ENCODE measurements at places on chromosomes 7 and 10. TPM values are rescaled to one million over a fixed set of nuclear protein-coding genes. Genes with fewer than 3 reads are reported as not detected.

The FKBP9 gene
- total RNA-seq, result 328 TPM

- DNase-seq, result no peak
Observed at GRCh38 chr7:44473295-44473694, 17.2 kb downstream of the NUDCD3 start.

The LIPJ gene
- total RNA-seq, result not detected

GRCh38 chr7:156437021-156437614 is 203.5 kb upstream of the RNF32 start:
- DNase-seq, result no peak

The TRIM50 gene
- 0.21 TPM for total RNA-seq

DNA sequence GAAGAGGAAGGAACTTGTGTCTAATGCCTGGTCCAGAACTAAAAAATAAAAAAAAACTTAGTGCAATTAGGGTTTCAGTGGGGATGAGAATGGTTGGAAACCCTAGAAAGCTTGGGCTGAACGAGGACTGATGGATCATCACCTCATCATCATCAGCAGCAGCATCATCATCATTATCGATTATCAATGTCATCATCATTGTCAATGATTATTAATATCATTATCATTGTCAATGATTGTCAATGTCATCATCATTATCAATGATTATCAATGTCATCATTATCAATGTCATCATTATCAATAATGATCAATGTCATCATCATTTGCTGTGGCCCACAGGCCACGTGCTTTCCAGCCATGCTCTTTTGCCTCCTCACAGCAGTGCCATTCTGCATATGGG is 952.0 kb upstream of the ZNF722 start:
- DNase-seq, result no peak

DNA sequence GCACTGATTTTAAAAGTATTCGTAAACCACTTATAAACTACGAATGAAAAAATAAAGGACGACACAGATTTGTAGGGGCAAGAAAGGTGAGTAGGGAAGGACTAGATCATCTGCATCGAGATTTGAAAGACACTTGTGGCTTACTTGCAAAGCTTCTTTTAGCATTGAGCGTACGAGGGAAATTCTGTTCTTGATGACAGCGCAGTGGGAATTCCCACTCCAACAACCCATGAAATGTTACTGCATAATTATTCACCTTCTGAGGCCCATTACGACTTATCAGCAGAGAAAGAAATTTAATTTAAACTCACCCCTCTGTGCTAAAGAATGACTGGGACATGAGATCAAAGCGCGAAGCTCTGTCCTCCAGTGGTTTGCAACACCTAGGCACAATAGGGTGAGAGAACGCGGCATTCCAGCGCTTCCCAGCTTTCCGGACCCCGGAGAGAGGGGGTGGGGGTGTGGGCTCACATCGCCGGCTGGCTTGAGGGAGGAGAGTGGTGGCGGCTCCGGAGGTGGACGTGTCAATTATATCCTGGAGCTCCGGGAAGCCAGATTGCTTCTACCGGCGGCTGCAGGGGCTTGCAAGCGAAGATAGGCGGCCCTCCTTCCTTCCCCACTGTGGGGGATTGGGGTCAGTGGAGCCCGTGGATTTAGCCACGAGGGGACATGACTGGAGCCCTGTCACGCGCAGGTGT is 10.3 kb downstream of the SP8 start:
- no peak for DNase-seq

The DPYSL4 gene
- total RNA-seq, result 1.5 TPM

DNA sequence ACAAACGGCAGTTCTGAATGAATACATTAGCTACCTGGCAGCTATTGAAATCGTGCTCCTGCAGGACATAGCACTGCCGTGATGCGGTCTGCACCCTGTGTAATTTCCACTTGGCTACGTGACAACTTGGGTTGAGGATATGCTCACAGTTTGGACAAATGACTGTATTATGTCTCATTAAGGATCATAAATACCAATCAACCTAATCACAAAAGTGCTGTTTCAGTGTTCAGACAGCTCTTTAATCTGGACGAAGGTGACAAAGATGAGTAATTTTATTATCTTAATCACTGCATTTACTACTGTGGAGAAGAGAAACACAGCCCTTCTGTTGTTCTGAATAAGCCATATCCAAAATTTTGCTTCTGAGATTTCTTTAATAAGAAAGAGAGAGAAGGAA is 210.8 kb upstream of the PFKP start:
- DNase-seq, result no peak

- DNase-seq, result no peak
Observed at GRCh38 chr7:96527133-96527827, 182.4 kb downstream of the SEM1 start.

DNA sequence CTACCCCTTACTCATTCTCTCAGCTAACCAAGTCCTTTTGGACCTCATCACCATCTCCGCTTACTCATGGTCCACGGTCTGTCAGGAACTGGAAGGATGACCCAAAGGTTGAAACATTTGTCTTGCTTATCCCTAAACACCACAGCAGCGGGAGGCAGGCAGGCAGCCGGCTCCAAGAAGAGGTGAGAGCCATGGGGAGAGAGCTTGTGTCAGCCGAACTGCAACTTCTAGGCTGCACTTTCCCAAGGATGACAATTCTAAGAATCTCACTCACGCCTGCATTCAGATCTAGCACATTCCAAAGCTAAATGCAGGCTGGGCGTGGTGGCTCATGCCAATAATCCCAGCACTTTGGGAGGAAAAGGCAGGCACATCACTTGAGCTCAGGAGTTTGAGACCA is 86.0 kb downstream of the SPDYE5 start:
- no peak for DNase-seq

GRCh38 chr10:97763411-97763810 is 8.4 kb downstream of the SFRP5 start:
- DNase-seq, result no peak

DNA sequence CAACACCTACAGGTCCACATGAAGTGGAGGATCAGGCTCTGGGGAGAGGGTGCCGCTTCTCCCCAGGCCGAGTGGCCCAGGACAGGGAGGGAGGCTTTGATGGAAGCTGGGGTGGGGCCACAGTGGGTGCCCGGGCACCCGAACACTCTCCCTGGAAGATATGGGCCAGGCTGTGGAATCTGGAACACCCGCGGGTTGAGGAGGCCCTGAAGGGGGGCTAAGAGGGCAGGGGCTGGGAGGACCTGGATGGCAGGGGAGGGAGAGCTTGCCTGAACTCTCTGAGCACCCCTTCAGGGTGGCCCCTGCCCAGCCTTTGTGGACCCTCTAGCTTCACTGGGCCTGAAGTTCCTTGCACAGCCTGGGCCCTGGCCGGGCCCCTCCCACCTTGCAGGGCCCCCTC is 4.5 kb upstream of the NKX6-2 start:
- no peak for DNase-seq

The MMD2 gene
- not detected for total RNA-seq
